ENCODE measurements at places on chromosomes 3 and 15.

DNA sequence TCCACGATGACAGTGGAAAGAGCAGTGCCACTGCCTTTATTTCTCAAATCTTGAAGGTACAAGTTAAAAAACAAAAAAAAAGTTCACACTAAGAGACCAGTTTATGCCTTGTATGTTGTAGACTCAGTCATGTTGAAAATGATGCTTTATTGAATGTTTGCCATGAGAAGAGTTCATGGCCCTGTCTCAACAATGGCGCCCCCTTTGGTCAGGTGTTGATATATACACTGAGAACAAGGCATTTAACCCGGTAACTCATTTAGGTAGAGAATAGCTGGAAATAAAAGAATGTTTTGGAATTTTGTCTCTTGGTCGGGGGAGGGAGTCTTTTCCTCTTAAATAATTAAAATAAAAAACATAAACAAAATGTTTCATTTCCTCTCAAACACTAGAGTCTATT, 145.6 kb upstream of the SLC2A2 start:
- no peak for DNase-seq

DNA sequence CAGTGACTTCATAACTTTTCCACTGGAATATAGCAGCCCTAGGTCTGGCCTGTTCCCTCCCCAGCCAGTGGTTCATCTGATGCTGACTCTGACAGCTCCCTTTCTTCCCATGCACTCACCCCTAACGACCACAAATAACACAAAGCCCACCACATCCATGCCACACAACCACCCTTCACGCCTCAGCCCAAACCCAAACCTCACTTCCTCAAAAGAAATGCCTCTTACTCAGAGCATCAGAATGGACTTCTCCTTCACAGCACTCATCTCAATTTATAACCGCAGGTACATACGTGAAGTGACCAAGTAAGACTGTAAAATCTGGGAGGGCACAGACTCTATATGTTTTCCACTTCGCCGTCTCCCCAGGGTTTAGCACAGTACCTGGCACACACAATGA, 1.1 kb downstream of the RBSN start:
- no peak for DNase-seq

GRCh38 chr3:197117114-197117513, 87.5 kb upstream of the MELTF start:
- DNase-seq, result no peak

GRCh38 chr3:188067932-188068331, 86.0 kb upstream of the LPP start:
- no peak for DNase-seq

- no peak for DNase-seq
These were observed 66.5 kb downstream of the MRPL46 start for GRCh38 chr15:88400591-88401250.

- DNase-seq, result no peak
These were observed 133.4 kb upstream of the ACP3 start for GRCh38 chr3:132183811-132184210.

DNA sequence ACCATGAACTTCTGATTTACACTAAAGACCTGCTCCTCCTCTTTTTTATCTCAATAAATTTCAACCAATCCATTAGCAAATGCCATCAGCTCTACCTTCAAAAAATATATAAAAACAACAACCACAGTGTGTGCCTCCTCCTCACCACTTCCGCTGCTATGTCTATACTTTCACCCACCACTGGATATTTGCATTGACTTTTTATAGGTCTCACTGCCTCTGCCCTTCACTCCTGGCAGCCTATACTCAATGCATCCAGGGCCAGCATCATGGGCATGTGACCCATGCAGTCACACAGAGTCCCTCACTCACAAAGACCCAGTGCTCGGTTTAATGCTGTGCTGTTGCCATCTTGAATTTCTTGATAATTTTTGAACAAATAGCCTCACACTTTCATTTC, 53.5 kb upstream of the CCDC54 start:
- DNase-seq, result no peak

GRCh38 chr3:42118762-42119361, 27.7 kb downstream of the TRAK1 start:
- no peak for DNase-seq

- DNase-seq, result no peak
These were observed 5.9 kb downstream of the ZSCAN2 start for GRCh38 chr15:84606653-84607120.

- no peak for DNase-seq
These were observed 55.0 kb downstream of the TMEM44 start for GRCh38 chr3:194577986-194578905.

GRCh38 chr3:43309372-43310305, 23.3 kb downstream of the SNRK start:
- no peak for DNase-seq

GRCh38 chr3:117017135-117017894, 307.7 kb downstream of the TUSC7 start:
- DNase-seq, result no peak

GRCh38 chr3:160675566-160676124, 1.3 kb upstream of the ARL14 start:
- DNase-seq, result no peak

GRCh38 chr15:67972377-67972776, 81.7 kb upstream of the PIAS1 start:
- DNase-seq, result no peak

- no peak for DNase-seq
These were observed 4.5 kb downstream of the INKA1 start for GRCh38 chr3:49807431-49808114.

- DNase-seq, result no peak
These were observed 412.8 kb upstream of the WNT5A start for GRCh38 chr3:55899887-55900286.

GRCh38 chr15:96416218-96416933, 85.9 kb downstream of the NR2F2 start:
- no peak for DNase-seq

- DNase-seq, result no peak
These were observed 193.0 kb downstream of the ATP10A start for GRCh38 chr15:25670025-25670554.

GRCh38 chr3:5255404-5256344, 68.2 kb downstream of the EDEM1 start:
- no peak for DNase-seq

DNA sequence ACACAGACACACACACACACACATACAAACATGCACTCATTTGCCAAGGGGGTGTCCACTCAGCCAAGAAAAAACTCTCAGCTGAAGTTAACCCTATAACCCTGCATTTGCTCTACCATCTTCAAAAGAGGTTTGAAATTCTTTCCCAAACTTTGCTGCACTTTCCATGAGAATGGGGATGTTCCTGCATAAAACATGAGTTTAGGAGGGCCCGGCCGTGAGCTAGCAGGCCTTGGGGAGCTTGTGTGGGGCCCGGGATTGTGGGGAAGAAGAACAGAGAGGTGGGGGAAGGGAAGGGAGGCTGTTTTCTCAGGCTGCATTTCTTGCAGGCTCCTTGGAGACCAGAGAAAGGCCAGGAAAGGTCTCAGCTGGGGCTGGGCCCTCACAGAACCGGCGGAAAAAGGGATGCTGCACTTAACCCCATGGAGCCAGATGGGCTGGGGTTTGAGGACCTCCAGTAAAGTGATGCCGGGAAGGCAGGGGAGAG, 40.8 kb downstream of the SEMA5B start:
- no peak for DNase-seq

GRCh38 chr15:23385886-23386430, 31.4 kb downstream of the GOLGA8S start:
- no peak for DNase-seq

- no peak for DNase-seq
These were observed 155.7 kb downstream of the SV2B start for GRCh38 chr15:91255670-91256192.

GRCh38 chr3:175149675-175150074, 290.5 kb downstream of the NAALADL2 start:
- peak; percentile 62 for DNase-seq

- DNase-seq, result no peak
These were observed 3.7 kb downstream of the EFCC1 start for GRCh38 chr3:129004639-129005295.

- no peak for DNase-seq
These were observed 8.4 kb downstream of the MED12L start for GRCh38 chr3:151093905-151094304.

DNA sequence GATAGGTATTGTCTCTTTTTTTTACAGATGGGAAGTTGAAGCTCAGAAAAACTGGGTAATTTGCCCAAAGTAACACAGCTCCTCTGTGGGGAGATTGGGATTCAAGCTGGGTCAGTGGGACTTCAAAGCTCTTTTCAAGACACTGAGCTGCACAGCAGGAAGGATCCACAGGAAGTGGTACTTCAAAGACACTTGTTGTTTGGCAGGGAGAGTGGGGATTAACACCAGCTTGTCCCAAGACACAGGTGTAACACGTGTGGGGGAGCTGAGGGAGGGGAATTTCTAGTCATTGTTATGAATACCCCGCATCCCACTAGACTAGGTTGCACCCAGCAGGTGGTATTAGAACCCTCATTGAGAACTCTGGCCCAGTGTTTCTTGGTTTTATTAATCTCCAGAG, 116.0 kb downstream of the FOXB1 start:
- peak; percentile 13 for DNase-seq

DNA sequence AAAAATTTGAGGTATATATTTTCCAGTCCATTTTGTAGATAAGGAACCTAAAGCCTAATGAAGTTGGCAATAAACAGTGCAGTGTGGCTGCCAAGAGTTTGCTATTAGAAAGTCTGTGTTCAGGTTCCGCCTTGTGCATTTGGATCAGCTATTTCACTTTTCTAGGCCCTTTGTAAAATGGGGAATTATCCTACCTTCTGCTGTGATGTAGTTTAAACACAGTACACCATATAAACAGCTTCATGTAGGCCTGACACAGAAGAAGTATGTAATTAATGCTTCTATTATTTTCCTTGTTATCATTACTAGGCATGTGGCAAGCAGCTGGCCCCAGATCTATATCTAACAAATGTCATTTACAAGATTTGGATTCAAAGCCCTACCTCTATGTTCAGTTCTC, 456.3 kb downstream of the GABRG3 start:
- peak; percentile 8 for DNase-seq

DNA sequence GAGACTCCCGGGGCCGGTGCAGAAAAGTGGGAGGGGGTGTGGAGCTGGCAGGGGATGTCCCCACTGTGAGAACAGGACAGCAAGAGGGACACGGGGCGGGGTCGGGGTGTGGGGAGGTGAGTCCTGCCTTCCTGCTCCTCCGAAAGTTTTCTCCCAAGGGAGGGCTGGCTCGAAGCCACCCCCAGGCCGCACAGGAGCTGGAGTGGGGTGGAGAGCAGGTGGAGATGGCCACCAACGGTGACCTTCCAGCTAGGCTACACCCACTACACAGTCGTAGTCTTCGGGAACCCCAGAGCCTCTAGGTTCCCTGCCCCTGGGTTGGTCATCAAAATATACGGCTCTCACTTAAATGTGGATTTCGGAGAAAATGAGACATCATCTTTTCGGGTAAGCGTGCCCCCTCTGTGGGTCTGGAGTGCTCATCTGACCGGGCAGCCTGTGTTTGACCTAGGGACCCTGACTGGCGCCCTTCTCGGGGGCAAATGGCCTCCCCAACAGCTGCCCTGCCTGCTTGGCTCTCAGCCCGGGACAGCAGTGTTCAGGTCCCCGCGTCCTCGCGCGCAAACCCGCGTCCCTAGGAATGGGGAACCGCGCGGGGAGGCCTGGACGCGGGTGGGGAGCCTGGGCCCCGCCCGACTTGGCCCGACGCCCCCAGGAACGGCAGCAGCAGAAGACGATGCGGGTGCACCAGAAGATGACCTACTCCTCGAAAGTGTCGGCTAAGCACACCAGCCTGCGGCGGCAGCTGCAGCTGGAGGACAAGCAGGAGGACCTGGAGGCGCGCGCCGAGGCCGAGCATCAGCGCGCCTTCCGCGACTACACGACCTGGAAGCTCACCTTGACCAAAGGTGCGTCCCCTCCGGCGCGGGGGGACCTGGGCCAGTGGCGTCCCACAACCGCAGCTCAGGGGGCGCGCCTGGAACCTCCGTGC, 21.2 kb downstream of the CFAP100 start:
- peak; percentile 3 for DNase-seq

GRCh38 chr3:193821151-193821668, 228.2 kb downstream of the OPA1 start:
- DNase-seq, result no peak
